SJSA1 (cell line): ENCODE measurements at places on chromosomes 5 and 9. TPM values are rescaled to one million over a fixed set of nuclear protein-coding genes. Genes with fewer than 3 reads are reported as not detected.

THG1L gene
- 16.4 and 27.3 TPM in 2 replicates for total RNA-seq

OTP gene
- not detected in 2 replicates for total RNA-seq

- DNase-seq = no peak
These were observed 28.8 kb upstream of the RNU6ATAC start for GRCh38 chr9:134192951-134193731.

PCDHB14 gene
- 18.6 and 28.4 TPM in 2 replicates for total RNA-seq

GRCh38 chr9:137907776-137908175 lies 30.2 kb downstream of the CACNA1B start:
- no peak for DNase-seq

HRH2 gene
- not detected in 2 replicates for total RNA-seq

DNA sequence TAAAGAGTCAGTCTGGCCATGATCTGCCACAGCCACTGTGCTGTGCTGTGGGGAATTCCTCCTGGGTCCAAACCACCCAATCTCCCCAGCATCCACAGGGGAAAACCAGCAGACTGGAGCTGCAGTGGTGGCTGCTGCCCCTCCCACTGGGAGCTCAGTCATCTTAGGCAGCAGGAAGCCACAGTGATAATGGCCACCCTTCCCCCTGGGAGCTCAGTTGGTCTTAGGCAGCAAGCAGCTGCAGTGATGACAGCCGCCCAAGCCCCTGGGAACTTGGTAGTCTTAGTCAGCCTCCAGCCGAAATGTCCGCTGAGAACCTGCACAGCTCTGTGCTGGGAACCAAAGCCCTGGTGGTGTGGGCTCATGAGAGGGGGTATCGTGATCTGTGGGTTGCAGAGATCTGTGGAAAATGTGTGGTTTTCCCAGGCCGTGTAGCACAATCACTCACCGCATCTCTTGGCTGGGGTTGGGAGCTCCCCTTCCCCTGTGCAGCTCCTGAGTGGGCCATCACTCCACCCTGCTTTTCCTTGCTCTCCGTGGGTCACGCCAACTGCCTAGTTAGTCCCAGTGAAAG lies 38.4 kb upstream of the SMIM15 start:
- DNase-seq = no peak

DNA sequence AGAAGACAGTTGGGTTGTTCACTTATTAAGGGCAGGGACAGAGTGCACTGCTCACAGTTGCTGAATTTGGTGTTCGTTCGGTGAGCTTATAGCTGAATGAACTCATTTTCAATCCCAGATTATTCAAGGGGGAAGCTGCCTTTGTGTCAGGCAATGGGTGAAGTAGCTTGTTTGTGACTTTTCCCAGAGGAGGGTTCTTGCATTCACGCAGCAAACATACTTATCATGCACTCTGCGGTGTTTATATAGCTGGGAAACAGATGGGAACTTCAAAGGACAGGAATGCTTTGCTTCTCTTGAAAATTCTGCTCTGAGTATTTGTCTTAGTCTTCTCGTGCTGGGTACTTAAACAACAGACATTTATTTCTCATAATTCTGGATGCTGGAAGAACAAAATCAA lies 64.7 kb upstream of the ABCA1 start:
- peak; percentile 66 for DNase-seq

GRCh38 chr9:117101008-117101407 lies 313.8 kb downstream of the ASTN2 start:
- DNase-seq = no peak

- DNase-seq = peak; percentile 94
These were observed 85.0 kb downstream of the STK10 start for GRCh38 chr5:172102913-172103626.

DNA sequence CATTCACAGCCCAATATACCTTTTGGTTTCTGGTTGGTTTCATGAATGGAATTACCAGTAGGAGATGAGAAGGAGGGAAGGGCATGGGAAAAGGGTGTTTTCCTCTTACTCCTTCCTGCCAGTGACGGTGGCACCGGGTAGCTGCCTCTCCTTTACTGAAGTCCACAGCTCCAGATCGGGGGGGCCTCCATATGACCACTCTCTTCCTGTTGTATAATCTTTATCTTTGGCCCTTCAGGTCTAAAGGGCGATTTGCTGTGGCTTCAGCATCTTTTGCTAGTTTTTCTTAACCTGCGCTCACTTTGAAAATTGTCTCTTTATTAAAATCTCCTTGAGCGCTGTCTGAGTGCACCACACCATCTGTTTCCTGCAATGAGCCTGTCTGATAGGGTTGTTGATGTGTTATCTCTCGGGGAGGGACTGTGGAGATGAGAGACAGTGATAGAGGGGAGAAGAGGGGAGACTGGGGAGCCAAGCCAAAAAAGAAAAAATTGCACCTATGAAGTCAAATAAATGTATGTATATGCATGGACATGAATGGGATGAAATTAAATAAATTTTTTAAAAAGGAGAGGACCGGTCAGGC lies 449.3 kb upstream of the KLF4 start:
- no peak for DNase-seq

DNA sequence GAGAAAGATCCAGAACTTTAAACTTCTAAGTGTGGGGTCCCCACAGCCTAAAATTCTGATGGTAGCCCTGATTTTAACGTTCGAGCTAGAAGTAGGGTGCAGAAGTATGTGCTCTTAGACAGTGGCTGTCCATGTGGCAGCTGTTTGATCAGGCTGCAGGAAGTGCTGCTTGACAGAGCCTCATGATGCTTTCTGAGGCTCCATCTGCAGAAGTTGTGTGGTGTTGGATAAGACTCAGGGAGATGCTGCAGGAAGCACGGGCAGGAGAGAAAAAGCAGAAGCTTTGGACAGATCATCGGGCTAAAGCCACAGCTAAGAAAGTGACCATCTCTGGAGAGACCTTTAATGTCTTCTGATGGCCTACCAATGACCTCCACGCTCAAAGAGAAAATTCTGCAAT lies 8.1 kb downstream of the MTMR12 start:
- no peak for DNase-seq

ARSB gene
- total RNA-seq = 50.1 and 72.9 TPM in 2 replicates

COL27A1 gene
- total RNA-seq = 4.2 and 4.7 TPM in 2 replicates

- DNase-seq = no peak
These were observed 367.6 kb downstream of the ARL15 start for GRCh38 chr5:53942724-53943123.

MARCOL gene
- not detected in 2 replicates for total RNA-seq

DNA sequence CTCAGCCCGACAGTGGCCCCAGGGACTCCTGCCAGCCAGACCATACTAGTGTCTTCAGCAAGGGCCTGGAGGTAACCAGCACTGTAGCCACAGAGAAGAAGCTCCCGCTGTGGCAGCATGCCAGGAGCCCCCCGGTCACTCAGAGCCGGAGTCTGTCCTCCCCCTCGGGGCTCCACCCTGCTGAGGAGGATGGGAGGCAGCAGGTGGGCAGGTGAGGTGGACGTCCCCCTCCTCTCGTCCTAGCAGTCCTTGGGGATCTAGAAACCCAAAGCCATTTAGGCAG lies 28.0 kb upstream of the LRRC14B start:
- no peak for DNase-seq

- no peak for DNase-seq
These were observed 110.5 kb downstream of the RASGRF2 start for GRCh38 chr5:81070571-81071255.

DNA sequence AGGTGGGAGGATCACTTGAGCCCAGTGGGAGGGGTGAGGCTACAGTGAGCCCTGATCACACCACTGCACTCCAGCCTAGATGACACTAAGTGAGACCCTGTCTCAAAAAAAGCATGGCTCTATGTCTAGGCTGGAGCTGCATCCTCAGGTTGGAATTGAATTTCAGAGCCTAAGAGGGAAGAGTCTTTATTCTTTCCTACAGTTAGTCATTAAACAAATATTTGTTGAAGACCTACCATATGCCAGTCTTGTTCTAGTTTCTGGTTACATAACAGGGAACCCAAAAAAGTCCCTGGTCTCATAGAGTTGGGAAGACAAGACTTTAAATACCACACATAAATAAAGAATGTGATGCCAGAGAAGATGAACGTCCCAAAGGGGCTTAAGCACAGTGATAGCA lies 6.9 kb upstream of the GRPEL2 start:
- no peak for DNase-seq

ACTBL2 gene
- total RNA-seq = not detected in 2 replicates

DNA sequence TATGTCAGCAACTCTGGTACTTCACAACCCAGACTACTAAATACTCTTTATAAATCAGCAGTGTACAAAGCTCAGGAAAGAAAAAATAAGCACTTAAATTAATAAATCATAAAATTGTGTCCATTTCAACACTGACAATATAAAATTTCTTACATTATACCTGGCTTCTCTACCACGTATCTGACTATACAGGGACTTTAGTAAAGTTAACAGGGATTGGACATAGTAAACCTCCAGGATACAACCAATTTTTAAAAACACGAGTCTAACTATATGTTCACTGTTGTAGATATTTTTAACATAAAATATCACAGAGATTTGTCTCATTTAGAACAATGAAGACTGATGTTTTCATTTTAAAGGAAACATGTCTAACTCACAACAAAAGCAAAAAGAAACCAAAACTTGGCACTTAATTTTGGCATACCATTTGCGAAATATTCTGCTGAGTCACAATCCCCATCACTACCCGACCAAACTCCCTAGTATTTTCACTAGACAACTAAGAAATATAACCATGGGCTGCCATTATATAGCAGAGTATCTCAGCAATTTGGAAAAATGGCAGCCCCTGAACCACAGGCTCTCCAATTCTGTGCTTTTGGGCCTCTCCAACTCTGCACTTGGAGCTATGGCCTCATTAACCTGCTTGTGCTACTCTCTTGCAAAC lies 14.4 kb downstream of the FAM169A start:
- peak; percentile 36 for DNase-seq

DNA sequence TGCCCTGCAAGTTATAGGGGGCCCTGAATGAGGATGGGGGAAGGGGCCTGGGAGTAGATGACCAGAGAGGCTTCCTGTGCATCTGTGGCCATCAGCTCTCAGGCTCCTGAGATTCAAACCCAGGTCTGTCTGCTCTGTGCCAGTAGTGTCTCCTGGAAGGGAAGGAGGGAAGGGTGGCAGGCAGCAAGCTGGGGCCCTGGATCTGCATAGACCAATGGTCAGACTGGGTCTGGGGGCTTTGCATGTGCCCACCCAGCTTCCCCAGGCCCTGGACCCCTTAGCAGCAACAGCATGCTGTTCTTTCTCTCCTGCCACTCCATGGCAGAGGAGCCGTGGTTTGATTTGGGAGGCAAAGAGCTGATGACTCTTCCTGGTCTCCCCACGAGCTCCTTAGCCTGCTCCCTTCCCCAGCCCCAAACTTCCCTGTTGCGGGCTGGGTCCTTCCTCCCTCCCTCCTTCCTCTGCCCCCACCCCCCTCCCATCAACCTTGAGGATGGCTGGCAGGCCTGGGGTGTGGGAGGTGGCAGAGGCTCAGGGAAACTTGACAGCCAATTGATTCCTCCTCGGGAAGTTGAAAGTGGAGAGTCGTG lies 31.6 kb downstream of the DAB2IP start:
- no peak for DNase-seq

DNA sequence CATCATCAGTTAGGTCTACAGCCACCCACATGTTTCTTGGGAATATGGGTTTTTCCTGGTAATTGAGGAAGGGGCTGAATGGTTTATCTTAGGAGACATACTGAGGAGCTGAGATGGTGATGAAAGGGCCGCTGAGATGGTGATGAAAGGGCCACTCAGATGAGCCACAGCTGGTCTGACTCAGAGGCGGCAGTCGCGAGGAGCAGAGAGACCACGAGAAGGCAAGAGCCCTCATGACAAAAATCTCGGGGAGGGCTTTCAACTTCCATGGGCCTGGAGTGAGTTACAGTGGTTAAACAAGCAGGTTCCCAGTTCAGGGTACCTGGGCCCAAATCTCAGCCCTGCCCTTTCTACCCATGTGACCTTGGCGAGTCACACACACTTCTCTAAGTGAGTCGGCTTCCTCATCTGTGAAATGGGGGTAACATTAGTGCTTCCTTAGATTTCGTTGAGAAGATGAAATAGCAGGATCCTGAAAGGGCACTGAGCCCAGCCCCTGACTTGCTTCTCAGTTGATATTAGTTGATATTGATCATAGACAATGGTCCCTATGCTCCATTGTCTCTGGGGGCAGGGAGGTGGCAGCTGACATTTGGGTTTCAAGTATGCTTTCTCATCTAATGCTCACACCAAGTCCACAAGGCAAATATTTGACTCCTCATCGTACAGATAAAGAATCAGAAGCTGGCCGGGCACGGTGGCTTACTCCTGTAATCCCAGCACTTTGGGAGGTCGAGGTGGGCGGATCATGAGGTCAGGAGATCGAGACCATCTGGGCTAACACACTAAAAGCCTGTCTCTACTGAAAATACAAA lies 169.5 kb downstream of the RGS3 start:
- DNase-seq = no peak

DNA sequence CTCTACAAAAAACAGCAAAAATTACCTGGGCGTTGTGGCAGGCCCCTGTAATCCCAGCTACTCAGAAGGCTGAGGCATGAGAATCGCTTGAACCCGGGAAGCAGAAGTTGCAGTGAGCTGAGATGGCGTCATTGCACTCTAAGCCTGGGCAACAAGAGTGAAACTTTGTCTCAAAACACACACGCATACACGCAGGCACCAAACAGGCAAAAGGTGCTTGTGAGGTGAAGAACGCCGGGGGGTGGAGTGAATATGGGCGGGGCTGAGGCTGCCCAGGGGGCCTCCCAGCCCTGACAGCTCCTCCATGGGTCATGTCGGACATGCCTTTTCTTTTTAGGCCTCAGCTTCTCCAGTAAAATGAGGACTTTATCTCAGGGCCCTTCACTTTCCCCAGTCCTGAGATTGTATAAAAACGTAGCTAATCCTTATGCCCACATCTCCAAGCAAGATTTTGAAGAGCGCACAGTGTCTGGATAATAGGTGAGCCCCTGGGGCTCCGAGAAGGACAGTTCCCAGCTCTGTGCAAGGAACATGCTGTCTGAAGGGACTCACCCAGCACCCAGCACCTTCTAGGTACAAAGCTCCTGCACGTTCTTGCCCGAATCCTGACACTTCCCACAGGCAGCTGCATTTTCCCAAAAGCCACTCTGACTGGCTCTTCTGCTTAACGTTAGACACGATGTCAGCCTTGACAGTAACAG lies 168.3 kb downstream of the COL23A1 start:
- no peak for DNase-seq

GRCh38 chr5:125180231-125180829 lies 433.9 kb upstream of the ZNF608 start:
- no peak for DNase-seq

ALDOB gene
- total RNA-seq = not detected in 2 replicates

NPR3 gene
- total RNA-seq = 9.9 and 15.0 TPM in 2 replicates

GRCh38 chr9:137960496-137960895 lies 82.9 kb downstream of the CACNA1B start:
- DNase-seq = no peak

DNA sequence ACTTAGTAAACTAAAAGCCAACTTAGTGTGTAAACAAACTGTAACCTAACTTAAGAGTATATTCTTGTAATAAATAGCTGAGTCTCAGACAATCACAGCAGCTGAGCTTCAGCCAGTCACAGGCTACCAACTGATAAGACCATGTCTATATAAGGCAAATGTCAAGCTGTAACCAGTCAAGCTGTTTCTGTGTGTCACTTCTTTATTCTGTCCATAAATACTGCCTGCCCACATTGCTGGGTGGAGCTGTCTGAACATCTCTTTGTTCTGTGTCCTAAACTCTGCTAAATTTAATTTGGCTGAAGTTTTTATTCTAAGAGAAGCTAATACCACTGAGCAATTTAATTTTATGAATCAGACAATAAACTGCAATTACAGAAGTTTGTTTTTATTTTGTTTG lies 412.1 kb upstream of the CDH10 start:
- DNase-seq = no peak

GRCh38 chr9:101317735-101318134 lies 67.1 kb downstream of the BAAT start:
- DNase-seq = no peak

UNC13B gene
- 1.6 and 1.9 TPM in 2 replicates for total RNA-seq
